ENCODE measurements at places on chromosomes 5 and 9.
A peak's percentile ranks its signal among the peaks of the same experiment; 100 is the strongest.

GRCh38 chr5:120604884-120605283 lies 140.8 kb downstream of the PRR16 start:
- DNase-seq, result no peak

DNA sequence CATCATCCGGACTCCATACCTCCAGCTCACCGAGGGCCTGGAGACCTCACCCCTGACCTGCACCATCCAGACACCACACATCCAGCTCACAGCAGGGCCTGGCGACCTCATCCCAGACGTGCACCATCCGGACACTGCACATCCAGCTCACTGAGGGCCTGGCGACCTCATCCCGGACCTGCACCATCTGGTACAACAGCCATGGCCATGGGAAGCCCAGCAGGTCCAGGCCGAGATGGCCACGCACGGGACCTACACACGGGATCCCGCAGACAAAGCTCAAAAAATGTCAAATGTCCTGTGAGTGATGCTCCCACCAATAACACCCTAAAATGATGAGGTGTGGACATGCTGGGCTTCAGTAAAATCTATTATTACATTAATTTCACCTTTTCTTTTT lies 9.7 kb downstream of the TERT start:
- no peak for DNase-seq

DNA sequence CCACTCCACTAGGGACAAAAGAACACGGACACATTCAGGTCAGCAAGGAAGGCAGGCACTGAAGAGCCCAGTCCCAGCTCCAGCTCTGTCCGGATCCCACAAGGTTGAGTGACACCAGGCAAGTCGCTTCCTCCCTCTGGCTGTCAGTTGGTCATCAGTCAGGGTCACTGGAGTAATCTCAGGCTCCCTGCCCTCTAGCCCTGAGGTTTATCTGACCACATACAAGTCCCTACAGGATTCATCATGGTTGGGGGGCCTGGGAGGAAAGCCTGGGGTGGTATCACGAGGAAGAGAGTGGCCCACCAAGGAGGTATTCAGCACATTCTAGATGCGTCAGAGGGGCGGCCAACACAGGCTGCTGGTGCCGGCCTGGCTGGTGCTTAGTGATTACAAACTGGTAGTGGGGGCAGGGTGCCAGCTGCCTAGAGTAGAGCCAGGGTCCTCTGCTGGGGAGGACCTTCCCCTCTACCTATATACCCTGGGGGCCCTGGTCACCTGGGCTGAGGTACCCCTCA lies 81.5 kb downstream of the SHB start:
- no peak for DNase-seq

DNA sequence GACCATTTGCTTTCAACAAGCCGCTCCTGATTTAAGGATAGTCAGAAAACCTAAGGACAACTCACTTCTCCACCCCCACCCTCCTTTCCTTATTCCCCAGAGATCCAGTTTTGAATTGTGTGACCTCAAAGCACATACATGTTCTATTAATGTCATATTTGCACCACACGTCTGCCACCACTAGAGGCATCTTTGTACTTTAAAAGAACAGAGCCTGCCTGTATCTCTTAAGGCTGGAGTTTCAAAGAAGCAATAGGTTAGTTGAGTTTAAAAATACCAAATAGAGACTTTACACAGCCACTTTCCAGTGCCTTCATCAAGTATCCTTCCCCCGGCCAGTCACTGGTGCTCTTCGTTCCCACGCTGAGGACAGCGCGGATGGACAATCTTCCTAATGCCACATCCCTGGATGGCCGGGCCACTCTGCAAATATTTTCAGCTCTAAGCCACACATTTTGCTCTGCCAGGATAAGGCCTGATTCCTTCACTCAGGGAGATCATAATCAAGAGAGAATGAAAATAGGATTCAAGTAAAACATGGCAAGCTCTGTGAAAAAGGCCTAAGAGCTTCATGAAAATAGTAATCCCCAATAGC lies 146.3 kb downstream of the SNCAIP start:
- no peak for DNase-seq

- no peak for DNase-seq
Observed at GRCh38 chr5:122871661-122872060, 26.2 kb downstream of the SNX24 start.

GRCh38 chr9:71295928-71296327 lies 174.5 kb upstream of the TRPM3 start:
- no peak for DNase-seq

DNA sequence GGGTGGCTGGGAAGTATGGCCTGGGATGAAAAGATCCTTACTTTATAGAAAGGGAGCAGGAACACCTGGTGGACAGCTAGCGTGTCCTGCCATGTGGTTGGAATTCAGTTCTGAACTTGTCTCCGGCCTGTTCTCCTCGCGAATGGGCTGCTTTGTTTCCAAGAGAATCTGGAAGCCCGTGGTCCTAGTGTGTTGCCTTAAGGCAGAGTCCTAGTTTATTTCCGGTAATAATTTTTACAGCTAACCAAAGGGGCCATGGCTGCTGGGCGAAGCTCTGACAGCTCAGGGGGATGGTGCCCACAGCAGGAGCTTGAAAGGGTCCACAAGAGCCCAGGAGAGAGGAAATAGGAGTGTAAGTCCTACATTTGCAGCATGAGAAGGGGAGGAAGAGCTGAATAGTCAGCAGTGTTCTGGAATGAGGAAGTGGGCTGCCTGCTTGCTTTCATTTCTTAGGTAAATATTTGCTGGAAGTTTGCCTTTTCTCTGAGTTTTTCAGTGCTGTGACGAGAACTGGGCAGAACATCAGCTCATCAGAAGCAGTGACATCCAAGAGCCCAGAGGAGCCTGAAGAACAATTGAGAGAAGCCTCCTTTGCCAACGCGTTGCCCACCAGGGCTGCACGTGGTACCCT lies 13.1 kb upstream of the IGFBPL1 start:
- DNase-seq, result no peak

GRCh38 chr5:1554410-1554967 lies 30.7 kb upstream of the LPCAT1 start:
- DNase-seq, result no peak

- no peak for DNase-seq
Observed at GRCh38 chr9:18319918-18320445, 154.0 kb upstream of the ADAMTSL1 start.

DNA sequence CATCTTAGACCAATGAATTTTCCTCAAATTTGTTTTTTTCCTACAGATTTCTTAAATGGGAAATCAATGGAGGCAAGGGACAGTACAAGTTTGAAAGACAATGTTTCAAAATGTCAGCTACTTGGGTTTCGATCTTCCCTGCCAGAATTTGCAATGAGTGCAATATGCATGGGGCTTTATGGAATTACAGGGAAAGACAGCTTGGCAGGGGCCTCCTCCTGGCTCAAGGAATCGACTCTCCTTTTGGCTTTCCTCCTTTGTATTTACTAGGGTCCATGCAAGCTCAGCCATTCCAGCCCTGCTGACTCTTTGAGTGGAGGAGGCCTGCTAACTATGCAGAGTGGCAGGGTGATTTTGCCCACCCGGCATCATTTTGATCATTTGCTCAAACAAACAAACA lies 63.2 kb downstream of the MED27 start:
- DNase-seq, result no peak

DNA sequence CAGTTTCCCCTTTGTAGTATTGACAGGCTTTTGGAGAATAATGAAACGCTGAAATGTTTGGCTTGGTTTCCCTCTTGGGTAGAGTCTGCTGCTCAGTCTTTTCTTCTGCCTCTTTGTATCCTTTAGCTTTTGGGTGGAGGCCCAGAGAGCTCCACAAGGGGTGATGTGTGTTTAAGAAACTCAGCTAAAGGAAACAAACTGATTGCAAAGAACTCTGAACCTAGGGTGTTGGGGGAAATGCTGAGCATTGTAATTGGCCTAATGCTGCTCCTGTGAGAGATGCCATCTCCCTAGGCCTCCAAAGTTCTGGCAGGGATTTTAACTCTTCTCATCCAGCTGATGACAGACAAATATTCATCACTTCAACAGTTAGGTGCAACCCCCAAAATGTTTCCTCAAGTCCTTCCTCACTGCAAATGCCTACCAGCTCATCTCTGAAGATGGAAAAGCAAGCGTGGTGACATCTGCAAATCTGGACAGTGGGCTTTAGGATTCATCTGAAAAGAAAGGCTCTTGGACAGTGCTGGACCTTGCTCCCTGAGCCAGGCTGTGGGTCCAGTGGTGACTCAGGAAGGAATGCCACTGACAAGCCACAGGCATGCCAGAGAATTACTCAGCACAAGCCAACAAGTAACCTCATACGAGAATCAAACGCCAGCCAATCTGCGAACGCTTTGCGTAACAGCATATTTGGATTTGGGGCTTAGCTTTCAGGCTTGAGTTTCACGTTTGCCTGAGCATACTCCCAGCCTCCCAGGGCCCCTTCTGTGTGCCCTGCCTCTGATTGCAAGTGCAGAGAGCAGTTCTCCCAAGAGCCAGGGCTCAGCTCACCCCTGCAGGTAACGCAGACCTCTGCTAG lies 30.5 kb upstream of the ZSWIM6 start:
- no peak for DNase-seq

- DNase-seq, result no peak
Observed at GRCh38 chr9:120109242-120109641, 470.7 kb downstream of the CDK5RAP2 start.

DNA sequence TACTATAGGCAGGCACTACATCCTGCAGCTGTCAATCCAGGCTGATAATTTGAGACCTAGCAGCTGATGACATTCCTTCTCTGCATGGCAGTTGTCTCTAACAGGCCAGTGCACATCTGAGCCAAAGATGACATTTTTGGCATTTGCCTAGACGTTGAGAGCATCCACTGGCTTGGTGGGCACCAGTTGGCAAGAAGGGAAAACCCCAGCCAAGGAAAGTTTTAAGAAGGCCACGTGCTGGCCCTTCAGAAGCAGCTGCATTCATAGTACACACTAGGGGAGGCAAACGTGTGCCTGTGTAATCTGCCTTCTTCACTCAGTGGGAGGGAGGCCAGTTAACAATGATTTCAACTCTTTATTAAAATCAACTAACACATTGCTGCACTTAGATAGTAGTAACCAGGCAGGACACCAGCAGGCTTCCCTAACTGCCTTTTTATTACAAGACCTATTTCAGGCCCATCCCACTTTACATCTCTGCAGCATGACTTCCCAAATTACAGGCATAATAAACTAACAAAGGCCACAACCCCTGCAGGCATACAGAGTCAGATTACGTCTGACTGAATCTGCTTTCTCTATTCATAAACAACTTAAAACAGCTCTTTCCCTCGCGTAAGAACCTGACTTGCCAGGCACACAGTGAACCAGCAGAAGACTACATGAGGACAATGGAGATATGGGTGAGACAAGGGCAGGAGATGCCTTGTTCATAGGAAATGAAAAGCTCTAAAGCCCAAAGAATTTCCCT lies 576.3 kb downstream of the PDE4D start:
- no peak for DNase-seq

DNA sequence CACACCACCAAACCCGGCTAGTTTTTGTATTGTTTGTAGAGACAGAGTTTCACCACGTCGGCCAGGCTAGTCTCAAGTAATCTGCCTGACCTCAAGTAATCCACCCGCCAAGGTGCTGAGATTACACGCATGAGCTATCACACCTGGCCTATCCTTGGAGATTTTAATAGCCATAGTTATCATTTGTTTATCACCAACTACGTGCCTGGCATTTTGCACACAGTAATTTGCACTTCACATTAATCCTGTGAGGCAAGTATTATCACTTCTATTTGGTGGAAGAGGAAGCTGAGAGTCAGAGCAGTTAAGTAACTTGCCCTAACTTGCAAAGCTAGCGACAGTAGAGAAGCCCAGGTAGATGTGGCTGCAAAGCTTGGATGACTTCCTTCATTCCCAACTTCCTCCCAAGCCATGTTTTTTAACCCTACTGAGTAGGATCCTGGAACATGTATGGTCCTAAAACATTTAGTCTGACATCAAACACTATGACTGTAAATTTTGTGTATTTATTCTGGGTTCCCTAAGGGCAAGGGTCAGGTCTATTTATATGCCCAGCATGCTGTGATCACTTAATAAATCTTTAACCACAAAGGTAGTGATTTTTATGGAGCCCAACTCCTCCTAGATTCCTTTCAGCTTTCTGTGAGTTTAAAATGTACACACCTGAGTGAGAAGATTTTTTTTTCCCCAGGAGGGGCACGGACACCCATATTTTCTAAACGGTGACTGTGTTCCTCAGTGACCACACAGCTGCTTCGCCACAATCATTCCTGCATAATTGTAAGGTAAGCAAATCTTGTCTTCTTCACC lies 100.2 kb upstream of the RAI14 start:
- no peak for DNase-seq

- DNase-seq, result no peak
Observed at GRCh38 chr5:75320371-75320770, 16.6 kb upstream of the HMGCR start.

GRCh38 chr9:92610470-92611420 lies 59.2 kb downstream of the IPPK start:
- DNase-seq, result no peak

DNA sequence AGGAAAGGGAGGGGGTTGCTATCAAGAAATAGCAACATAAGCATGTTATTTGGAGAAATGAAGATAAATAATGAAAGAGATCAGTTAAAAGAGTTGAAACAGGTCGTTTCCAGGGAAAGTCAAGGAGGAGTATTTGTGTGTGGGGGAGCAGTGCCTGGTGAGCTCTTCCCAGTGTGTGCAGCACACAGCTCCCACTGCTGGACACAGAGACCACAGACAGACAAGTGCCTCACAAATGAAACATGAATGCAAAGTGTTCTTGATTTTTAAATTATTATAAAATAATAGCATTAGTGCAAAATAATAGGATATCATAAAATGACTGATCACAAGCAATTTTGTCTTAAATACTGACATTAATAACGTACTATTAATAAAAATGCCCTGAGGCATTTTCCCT lies 40.8 kb downstream of the LIFR start:
- DNase-seq, result no peak

DNA sequence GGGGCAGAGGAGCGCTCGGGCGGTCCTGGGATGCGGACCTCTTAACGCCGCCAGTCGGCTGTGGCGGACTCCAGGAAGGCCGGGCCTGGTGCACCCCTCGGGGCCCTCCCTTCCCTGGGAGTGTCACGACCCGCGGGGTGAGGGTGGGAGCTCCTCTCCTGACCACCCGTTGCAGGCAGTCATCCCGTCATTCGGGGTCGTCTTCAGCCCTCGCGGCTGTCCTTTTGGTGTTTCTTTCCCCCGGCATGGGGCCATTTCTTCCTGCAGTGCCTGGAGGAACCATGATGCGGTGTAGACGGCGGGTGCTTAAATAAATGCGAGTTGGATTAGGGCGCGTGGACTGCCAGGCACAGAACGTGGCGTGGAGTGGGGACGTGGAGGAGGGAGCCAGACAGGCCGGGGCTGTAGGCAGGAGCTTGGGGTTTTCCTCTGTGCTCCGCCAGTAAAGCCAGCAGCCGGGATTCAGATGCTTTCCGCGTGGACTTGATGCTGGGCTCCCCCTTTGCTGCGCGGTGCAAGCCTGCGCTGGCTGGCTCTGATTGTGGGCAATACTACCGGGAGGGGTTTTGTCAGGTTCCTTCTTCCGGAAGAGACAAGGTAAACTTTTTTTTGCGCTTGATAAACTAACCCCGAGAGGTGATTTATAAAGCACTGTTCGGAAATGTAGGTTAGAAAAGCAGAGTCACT lies 868 bp downstream of the KDM4C start:
- peak; percentile 52 for DNase-seq
